MCF 10A (cell line): ENCODE measurements at places on chromosomes 6 and 20.

DNA sequence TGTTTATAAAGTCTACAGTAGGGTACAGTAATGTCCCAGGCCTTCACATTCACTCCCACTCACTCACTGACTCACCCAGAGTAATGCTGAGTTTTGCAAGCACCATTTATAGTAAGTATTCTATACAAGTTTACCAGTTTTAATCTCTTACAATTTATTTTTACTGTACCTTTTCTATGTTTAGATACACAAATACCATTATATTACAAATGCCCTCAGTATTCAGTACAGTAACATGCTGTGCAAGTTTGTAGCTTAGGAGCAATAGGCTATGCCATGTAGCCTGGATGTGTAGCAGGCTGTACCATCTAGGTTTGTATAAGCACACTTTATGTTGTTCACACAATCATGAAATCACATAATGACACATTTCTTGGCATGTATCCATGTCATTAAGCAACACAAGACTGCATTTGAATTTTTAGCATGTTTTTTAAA, 673.6 kb downstream of the CD109 start:
- peak; percentile 78 for DNase-seq

DNA sequence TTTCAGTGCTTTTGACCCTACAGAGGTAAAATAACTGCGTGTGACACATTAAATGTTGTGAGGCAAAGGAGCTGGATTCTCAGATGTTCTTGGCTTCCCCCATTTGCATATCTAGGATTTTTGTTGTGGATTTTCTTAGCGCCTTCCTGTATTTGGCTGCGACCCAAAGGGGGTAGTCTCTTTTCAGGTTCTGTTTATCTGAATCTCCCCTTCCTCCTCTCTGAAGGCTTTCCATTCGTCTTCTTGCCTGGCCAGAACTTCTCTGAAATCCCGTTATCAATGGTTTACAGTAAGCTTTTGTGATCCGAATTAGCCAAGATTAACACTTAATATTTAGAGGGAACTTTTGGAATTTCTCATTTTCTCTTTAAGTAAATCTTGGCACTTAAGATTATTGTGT, 60.8 kb downstream of the ADGRB3 start:
- DNase-seq: no peak

GRCh38 chr20:6644813-6645628, 122.5 kb upstream of the BMP2 start:
- no peak for DNase-seq

GRCh38 chr6:20280288-20280621, 68.0 kb upstream of the MBOAT1 start:
- DNase-seq: no peak

- peak; percentile 50 for DNase-seq
Measured at GRCh38 chr6:70668499-70668812, 773 bp downstream of the SMAP1 start.

- DNase-seq: no peak
Measured at GRCh38 chr20:25116739-25117458, 35.0 kb upstream of the VSX1 start.

DNA sequence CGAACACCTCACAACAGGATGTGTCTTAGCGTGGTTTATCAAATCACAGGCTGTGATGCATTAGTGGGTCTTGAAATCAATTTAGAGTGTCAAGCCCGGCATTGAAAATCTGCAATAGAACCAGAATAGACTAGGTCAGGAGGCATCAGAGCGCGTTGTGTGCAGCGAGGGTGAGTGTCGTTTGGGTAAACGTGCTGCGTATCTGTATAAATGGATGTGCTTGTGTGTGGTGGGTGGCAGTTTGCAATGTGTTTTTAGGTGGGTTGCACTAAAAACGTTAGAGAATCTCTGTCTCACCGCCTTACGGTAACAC, 121.0 kb upstream of the SULF2 start:
- no peak for DNase-seq

DNA sequence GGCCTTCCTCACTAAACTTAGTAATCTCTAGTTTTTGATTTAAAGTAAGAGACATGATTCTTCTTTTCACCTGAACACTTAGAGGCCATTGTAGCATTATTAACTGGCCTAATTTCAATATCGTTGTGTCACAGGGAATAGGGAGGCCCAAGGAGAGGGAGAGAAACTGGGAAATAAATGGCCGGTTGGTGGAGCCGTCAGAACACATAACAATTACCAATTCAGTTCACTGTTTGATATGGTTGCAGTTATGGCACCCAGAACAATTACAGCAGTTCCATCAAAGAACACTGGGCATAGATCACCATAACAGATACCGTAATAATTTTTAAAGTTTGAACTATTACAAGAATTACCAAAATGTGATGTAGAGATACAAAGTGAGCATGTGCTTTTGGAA, 9.1 kb upstream of the GLYATL3 start:
- DNase-seq: no peak
